Renal pelvis (tissue), 12 donors: ENCODE measurements at places on chromosomes 1 and 21. TPM values are rescaled to one million over a fixed set of nuclear protein-coding genes. Genes with fewer than 3 reads are reported as not detected.

- peak; percentile 48 for DNase-seq
Measured at GRCh38 chr21:32826329-32827167, 55.0 kb upstream of the PAXBP1 start.

- DNase-seq = no peak
Measured at GRCh38 chr1:230852959-230853358, 15.4 kb downstream of the C1orf198 start.

Gene HTR1D
- 0.31 TPM for polyA plus RNA-seq

Gene MEX3A
- polyA plus RNA-seq = 43.2 TPM

DNA sequence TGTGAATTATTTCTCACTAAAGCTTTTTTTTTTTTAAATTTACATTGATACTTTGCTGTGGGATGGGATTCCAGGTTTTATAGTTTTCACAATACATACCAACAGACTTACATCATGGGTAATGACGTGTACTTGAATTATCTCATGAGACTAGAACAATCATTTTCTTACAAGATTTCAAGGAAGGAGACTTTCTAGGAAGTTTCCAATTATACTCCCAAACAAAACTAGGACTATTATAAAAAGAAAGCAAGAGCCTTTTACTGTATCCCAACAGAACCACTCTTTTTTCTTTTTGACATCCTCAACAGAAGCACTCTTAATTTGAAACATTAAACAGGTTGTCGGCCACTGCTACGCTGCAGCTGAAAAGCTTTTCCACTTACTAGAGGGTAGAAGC, 48.7 kb downstream of the TESK2 start:
- no peak for DNase-seq

DNA sequence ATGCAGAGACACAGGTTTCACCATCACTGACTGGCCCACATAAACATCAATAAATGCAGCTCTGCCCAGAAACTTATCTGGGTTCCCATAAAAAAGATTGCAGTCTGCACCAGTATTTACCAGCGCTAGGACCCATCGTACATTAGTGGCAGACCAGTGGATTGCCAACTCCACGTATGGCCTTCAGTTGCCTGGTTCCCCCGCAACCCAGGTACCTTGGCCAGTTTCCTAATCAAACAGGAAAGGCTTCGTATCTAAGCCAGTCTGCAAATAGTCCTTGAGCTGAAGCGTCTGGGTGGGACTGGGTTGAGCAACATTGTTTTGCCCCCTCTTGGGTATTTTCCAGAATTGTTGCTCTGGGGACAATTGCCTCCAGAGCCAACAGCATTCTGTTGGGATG, 1639.3 kb downstream of the MRPL39 start:
- DNase-seq = no peak

Gene PGLYRP3
- not detected for polyA plus RNA-seq

Gene CD48
- 1.5 TPM for polyA plus RNA-seq
